ENCODE measurements at places on chromosomes 16 and 17.

DNA sequence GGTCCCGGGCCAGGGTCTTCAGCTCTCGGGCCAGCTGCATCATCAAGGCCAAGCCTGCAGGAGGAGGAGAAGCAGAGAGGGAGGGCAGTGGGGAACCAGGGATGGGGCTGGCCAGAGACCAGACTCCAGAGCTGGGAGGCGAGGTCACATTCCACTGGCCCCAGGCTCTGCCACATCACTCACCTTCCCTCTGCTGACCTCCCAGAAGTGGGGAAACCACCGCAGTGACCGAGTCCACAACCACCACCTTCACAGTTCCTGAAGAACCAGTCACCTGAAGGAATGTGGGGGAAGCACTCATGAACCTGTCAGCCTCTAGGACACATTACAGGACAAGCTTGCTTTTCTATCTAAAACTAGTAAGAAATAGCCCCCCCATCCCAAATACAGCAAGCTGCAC lies 16.4 kb downstream of the RAD51D start:
- DNase-seq = no peak

DNA sequence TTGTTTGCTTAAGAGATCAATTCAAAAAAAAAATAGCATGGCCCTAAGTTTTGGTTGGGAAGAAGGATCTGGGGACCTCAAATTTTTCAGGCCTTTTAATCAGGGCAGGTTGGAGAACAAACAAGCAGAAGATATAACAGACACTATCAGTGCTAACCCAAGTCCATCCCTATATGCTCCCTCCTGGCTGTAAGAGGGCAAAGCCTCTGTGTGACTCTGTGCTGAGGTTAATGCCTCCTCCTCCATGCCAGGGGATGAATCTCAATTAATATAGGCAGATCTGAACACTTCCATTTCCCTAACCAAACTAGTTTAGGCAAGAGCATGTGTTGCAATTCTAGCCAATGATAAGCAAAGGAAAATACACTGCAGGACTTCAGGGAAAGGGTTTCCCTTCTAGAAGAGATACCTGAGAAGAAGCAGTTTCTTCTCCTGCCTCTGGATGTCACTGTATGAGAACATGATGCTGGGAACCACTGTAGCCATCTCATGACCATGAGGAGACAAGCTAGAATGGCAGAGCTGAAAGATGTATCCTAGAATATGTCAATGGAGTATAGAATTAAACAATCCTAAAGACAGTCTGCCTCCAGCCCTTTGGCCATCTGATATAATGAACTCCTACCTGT lies 76.0 kb downstream of the CHD9NB start:
- peak; percentile 24 for DNase-seq

GRCh38 chr16:68564382-68564985 lies 25.4 kb downstream of the ZFP90 start:
- no peak for DNase-seq

DNA sequence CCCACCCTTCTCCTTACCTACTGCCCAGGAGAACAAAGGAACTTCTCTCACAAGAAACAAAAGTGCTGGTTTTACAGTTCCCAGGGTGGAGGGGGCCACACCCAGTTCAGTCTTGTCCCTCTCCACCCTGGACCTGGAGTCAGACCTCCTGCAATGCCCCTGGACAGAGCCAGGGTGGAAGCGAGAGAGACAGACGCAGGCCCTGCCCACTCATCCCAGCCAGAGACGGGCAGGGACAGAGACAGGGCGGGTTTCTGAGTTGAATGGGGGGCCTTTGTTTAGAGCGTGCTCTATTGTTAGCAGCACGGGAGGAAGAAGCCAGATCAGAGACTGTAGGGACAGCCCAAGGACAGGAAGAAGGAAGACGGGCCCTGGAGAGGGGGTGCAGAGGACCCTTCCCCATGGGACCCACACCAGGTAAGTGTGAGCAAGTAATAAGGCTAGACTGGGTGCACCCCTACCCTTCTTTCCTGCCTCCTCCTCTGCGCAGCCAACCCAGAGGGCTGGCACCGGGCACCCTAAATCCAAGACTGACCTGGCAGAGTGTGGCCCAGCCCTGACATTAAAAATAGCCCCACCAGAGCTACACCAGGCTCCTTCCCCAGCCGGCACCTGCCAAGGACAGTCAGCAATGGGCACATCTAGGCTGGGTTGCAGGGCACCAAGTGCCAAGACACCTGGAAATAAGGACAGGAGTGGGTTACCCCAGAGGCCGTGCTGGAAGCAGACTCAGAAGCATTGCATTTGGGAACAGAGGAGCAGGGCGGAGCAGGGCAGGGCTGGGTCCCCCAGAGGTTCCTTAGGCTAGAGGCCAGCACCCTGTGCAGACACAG lies 10.9 kb downstream of the JUP start:
- DNase-seq = no peak

DNA sequence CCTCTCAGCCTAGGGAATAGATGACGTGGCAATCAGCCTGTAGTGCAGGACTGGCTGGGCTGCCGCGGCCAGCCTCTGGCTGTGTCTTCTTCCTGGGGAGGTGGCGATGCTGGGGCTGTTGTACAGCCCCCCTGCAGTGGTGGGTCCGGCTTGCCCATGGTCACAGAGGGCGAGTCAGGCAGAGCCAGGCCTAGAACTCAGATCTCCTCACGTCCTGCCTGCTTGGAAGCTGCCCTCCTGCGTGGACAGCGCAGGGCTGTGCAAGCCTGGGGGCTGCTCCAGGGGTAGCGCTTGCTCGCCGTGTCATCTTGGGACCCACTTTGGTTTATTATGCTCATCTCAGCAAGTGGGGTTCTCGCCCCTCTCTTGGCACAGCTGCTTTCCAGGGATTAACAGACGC lies 19.3 kb downstream of the NMRAL1 start:
- no peak for DNase-seq

DNA sequence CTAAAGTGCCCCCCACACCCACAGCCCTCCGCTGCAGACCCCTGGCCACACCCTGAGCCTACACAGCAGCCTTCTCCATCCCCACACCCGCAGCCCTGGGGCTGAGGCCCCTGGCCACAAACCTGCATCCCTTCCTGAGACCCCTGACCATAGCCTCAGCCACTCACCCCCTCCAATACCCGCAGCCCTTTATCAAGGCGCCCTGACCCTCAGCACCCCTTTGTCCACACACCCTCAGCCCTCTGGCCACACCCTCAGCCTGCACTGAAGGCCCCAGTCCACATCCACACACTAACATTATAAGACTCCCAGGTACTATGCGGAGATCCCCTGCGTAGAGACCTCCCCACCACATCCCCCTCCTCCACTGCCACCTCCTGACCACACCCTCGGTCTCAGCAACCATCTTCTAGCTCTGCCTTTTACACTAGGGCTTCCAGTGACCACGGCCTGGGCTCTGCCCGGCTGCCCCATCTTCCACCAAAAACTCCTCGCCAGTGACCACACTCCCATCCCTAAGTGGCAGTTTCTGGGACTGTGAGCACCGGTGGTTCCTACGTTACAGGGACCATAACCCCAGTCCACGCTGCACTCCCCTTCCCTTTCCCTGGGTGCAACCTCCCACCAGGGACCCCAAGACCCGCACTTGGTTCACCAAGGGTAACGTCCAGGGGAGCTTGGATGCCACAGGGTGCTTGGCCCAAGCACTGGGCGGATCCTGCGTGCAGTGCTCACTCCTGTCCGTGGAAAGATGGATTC lies 818 bp downstream of the TPPP3 start:
- DNase-seq = no peak

DNA sequence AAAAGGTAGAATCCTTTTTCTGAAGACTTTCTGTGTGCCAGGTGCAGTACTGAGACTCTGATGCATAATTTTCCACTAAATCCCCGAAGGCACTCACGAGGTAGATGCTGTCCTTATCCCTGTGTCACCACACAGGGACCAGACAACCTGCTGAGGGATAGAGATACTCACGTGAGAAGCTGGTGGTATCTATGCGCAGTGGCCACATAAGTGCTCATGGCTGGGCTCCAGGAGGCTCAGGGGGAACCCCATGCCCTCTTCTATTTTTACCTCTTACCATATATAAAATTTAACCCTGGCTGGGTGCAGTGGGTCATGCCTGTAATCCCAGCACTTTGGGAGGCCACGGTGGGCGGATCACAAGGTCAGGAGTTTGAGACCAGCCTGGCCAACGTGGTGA lies 38.3 kb downstream of the NT5M start:
- DNase-seq = no peak

- no peak for DNase-seq
Observed at GRCh38 chr17:16398270-16399267, 16.8 kb upstream of the TRPV2 start.

GRCh38 chr16:86359571-86359970 lies 150.8 kb upstream of the FOXF1 start:
- DNase-seq = no peak
